Right atrium auricular region (tissue), 2 donors: ENCODE measurements at places on chromosomes 2 and 18. TPM values are rescaled to one million over a fixed set of nuclear protein-coding genes. Genes with fewer than 3 reads are reported as not detected.

The CNTNAP5 gene
- total RNA-seq, result not detected

The GALNT13 gene
- 2.2 TPM for total RNA-seq

The COL4A3 gene
- 2.7 TPM for total RNA-seq

The CHST10 gene
- 16.4 TPM for total RNA-seq

The CEP76 gene
- total RNA-seq, result 3.1 TPM
